ENCODE measurements at places on chromosomes 5 and 9. TPM values are rescaled to one million over a fixed set of nuclear protein-coding genes. Genes with fewer than 3 reads are reported as not detected.

DMGDH gene
- not detected for total RNA-seq

KIAA1958 gene
- total RNA-seq = 44.7 TPM

DNA sequence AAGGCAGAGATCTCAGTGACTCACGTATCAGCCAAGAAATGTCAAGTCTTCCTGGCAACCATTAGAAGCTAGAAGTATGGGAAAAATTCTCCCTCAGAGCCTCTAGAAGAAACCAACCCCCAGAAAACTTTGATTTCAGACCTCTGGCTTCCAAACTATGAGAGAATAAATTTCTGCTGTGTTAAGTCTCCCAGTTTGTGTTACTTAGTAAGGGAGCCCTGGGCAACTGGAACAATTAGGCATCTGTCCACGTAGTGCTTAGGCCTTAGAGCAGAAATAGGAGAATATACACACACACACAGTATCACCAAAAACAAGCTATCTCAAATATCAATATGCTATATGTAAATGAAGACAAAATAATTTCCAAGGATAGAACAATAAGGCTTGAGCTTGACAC, 894.8 kb upstream of the CDH10 start:
- H3K4me3 ChIP-seq = no peak overlapping the region
- no peaks in the 10 kb centered on the region for H3K4me1 ChIP-seq
- no peak for DNase-seq
- no peak overlapping the region for H3K27ac ChIP-seq

- H3K4me3 ChIP-seq = no peak overlapping the region
- no peaks in the 10 kb centered on the region for H3K36me3 ChIP-seq
- H3K27me3 ChIP-seq = no peaks in the 10 kb centered on the region
- peaks cover 62% of the 10 kb centered on the region for H3K4me1 ChIP-seq
Observed at GRCh38 chr9:3497857-3498256, 27.9 kb downstream of the RFX3 start.

DNA sequence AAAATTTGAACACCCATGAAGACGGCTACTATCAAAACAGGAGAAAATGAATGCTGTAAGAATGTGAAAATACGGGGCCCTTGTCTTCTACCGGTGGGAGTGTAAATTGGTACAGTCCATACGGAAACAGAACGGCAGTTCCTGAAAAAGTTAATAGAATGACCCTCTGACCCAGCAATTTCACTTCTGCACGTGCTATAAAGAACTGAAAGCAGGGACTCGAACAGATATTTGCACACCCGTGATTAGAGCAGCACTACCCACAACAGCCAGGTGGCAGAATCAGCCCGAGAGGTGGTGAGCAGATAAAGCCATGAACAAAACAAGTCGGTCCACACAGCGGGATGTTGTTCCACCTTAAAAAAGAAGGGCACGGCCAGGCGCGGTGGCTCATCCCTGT, 22.6 kb upstream of the SLC12A7 start:
- no peaks in the 10 kb centered on the region for H3K27me3 ChIP-seq
- peak; percentile 90 for DNase-seq
- peak overlapping the region; percentile 88 for H3K27ac ChIP-seq
- peaks cover 69% of the 10 kb centered on the region for H3K4me1 ChIP-seq
- no peaks in the 10 kb centered on the region for H3K36me3 ChIP-seq

DNA sequence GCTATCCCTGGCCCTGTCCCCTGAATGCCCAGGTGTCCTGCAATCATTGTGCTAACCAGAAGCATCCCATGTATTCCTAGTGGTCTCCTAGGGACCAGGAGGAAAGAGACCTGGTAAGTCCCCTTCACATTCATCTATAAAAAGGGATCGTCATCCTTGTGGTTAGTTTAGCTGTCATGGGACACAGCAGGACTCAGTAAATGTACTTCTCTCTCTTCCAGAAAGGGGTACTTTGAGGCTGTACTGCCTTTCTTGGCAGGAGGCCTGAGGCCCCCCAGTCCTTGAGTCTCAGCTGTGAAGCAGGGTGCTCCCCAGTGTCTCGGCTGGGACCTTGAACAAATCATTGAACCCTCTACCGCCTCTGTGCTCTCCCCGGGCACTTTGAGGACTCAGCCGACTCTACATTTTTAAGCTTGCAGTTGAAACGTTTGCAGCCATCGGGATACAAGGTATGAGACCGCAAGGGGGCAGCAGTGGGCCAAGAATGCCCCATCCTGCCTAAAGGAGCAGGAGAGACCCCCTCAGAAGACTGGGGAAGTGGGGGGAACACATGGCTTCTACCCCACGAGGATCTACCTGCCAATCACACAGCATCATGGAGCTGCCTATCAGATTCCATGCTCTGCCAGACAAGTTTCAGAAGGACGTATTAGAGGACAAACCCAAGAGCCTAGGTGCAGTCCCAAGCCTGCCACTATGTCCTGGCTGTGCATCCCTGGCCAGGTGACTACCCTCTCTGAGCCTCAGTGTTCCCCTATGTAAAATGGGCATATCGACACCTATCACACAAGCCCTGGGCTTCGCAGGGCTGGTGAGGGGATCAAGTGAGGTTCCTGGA, 2.4 kb upstream of the PHYKPL start:
- H3K4me1 ChIP-seq = peaks cover 56% of the 10 kb centered on the region
- H3K27ac ChIP-seq = peak overlapping the region; percentile 50
- peak; percentile 93 for DNase-seq
- H3K4me3 ChIP-seq = no peak overlapping the region
- no peaks in the 10 kb centered on the region for H3K27me3 ChIP-seq

DNA sequence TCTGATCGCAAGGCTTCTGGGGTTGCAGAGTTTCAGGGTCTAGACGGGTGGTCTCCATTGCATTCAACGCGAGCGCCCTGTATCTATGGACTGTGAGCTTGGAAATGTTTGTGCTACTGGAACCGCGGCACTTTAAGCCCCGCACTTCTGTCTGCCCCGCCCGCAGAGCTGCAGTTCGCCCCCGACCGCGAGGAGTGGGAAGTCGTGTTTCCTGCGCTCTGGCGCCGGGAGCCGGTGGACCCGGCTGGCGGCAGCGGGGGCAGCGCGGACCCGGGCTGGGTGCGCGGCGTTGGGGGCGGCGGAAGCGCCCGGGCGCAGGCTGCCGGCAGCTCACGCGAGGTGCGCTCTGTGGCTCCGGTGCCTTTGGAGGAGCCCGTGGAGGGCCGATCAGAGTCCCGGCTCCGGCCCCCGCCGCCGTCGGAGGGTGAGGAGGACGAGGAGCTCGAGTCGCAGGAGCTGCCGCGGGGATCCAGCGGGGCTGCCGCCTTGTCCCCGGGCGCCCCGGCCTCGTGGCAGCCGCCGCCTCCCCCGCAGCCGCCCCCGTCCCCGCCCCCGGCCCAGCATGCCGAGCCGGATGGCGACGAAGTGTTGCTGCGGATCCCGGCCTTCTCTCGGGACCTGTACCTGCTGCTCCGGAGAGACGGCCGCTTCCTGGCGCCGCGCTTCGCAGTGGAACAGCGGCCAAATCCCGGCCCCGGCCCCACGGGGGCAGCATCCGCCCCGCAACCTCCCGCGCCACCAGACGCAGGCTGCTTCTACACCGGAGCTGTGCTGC, 1.0 kb downstream of the ADAMTS19 start:
- H3K27ac ChIP-seq = no peak overlapping the region
- H3K4me3 ChIP-seq = peak overlapping the region; percentile 61
- H3K4me1 ChIP-seq = peaks cover 36% of the 10 kb centered on the region
- peak; percentile 67 for DNase-seq
- H3K36me3 ChIP-seq = no peaks in the 10 kb centered on the region

DNA sequence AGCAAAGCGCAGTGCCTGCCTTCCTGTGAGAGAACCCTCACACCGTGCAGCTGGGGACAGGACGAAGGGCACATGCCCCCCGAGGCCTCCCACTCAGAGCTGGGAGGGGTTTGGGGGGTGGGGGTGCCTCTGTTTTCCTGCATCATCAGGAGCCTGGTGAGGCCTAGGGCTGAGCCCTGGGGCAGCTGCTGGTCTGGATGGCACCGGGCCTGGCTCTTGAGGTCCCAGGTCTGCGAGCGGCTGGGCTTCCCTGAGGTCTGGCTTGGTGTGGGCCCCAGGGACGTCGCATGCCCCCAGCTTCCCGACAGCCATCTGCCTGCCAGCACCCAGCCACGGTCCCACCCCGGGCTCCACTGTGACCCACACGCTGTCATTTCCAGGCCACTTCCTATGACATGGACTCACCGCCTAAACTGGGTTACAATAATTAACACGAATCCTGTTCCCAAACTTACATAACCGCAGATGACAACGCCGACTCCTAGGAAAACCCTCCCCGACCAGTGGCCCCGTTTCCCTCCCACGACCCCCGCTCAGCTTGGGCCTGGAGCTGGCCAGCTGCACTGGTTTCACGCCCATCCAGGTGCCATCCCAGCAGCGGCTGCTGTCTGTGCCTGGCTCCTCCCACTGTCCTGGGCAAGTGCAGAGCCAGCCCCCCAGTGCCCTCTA, 8.7 kb downstream of the NACC2 start:
- H3K27me3 ChIP-seq = no peaks in the 10 kb centered on the region
- H3K36me3 ChIP-seq = no peaks in the 10 kb centered on the region
- peaks cover 17% of the 10 kb centered on the region for H3K4me1 ChIP-seq
- DNase-seq = no peak

DNA sequence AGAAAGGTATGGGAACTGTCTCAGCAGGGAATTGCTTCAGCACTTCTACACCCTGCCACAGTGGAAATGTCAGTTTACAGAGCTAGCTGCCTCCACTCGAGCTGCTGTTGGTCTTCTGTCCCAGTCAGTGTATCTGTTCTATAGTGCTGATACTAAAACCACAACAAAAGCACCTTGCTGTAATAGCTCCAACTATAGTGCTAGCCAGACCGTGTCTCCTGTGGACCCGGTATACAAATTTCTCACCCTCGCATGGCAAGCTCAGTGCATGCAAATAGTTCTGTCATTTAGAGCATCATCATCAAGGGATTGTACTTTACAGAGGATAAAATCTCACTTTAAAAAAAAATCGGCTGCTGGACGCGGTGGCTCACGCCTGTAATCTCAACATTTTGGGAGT, 51.5 kb upstream of the IQGAP2 start:
- H3K4me3 ChIP-seq = peak overlapping the region; percentile 32
- DNase-seq = peak; percentile 78
- H3K36me3 ChIP-seq = no peaks in the 10 kb centered on the region
- H3K27ac ChIP-seq = peak overlapping the region; percentile 51

GRCh38 chr5:3163626-3164025, 412.1 kb upstream of the IRX2 start:
- H3K4me1 ChIP-seq = no peaks in the 10 kb centered on the region
- no peaks in the 10 kb centered on the region for H3K27me3 ChIP-seq
- no peak overlapping the region for H3K4me3 ChIP-seq
- no peak for DNase-seq
- H3K36me3 ChIP-seq = no peaks in the 10 kb centered on the region
- no peak overlapping the region for H3K27ac ChIP-seq

- H3K27me3 ChIP-seq = no peaks in the 10 kb centered on the region
- H3K4me3 ChIP-seq = no peak overlapping the region
- DNase-seq = no peak
- no peak overlapping the region for H3K27ac ChIP-seq
- H3K4me1 ChIP-seq = no peaks in the 10 kb centered on the region
Observed at GRCh38 chr5:157479166-157479565, 19.2 kb downstream of the NIPAL4 start.

DNA sequence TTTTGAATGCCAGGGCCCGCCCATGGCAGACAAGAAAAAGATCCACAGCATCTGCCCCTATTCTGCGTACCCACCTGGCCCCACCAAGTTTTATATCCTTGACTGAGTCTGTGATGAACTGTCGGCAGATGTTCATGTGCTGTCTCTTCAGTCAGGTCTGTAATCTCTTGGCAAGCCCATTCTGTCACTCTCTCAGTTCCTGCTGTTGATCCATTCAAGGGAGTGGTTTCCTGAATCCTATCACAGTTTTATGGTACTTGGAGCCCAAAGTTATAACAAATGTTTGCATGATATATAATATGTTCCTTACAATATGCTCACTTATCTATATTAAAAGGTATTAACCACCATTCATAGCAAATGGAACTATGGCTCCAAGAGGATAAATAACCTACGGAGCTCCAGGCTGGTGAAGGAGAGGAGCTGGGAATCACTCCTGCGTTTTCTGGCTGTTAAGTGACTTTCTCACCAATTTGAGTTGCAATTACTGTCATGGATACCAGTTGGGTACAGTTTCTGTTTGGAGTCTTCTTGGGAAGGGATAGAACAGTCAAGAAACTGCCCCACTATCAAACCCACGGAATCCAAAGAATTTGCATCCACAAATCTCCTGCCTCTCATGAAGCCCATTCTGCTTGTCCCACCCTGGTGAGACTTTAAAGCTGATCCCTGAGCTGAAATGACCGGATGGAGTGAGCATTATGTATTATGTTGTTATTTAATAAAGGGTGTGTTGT, 103.4 kb upstream of the SPRY4 start:
- DNase-seq = no peak
- no peak overlapping the region for H3K4me3 ChIP-seq
- H3K27me3 ChIP-seq = no peaks in the 10 kb centered on the region
- H3K27ac ChIP-seq = no peak overlapping the region
- H3K4me1 ChIP-seq = no peaks in the 10 kb centered on the region

GRCh38 chr5:88956416-88956815, 73.4 kb upstream of the MEF2C start:
- DNase-seq = no peak
- peaks cover 13% of the 10 kb centered on the region for H3K4me1 ChIP-seq
- no peak overlapping the region for H3K4me3 ChIP-seq

GRCh38 chr5:57034201-57034916, 82.4 kb upstream of the MIER3 start:
- H3K27ac ChIP-seq = no peak overlapping the region
- no peaks in the 10 kb centered on the region for H3K27me3 ChIP-seq
- no peak overlapping the region for H3K4me3 ChIP-seq
- H3K36me3 ChIP-seq = no peaks in the 10 kb centered on the region

GRCh38 chr5:35789732-35790456, 66.8 kb upstream of the IL7R start:
- no peak overlapping the region for H3K27ac ChIP-seq
- no peaks in the 10 kb centered on the region for H3K4me1 ChIP-seq
- no peaks in the 10 kb centered on the region for H3K36me3 ChIP-seq
- no peaks in the 10 kb centered on the region for H3K27me3 ChIP-seq
- DNase-seq = no peak

- H3K27ac ChIP-seq = no peak overlapping the region
- H3K4me3 ChIP-seq = no peak overlapping the region
- H3K27me3 ChIP-seq = no peaks in the 10 kb centered on the region
- DNase-seq = no peak
- no peaks in the 10 kb centered on the region for H3K4me1 ChIP-seq
- H3K36me3 ChIP-seq = no peaks in the 10 kb centered on the region
Observed at GRCh38 chr5:91137647-91138046, 245.5 kb downstream of the ARRDC3 start.

DNA sequence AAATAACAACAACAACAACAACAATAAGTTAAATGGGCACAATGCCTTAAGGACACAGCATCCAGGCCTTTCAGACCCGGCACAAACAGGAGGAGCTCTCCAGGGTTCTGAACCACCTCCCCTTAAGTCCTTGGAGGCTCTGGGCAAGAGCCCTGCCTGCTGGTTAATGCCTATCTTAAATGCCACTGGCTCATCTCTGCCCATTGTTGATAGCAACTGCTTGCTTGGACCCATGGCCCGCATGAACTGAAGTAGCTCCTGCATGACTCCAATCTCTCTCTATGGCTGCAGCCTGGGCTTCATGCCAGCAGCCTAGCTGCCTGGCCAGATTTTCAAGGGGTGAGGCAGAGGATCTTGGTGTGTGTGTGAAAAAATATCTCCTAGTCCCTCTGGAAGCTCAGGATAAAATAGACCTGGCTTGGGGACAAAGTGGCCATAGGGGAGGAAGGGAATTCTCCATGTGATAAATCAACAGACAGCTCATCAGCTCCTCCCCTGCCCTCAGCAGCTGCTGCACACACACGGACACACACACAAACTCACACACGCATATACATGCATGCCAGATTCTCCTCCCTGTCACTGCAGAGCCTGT, 27.4 kb downstream of the FAM219A start:
- peak; percentile 79 for DNase-seq
- H3K27me3 ChIP-seq = no peaks in the 10 kb centered on the region
- no peak overlapping the region for H3K4me3 ChIP-seq
- H3K36me3 ChIP-seq = no peaks in the 10 kb centered on the region

Data from Karpas-422 (cell line).